ENCODE measurements at places on chromosomes 1 and 21.
A peak's percentile ranks its signal among the peaks of the same experiment; 100 is the strongest.

GRCh38 chr1:44436401-44437106 is 31.5 kb downstream of the RNF220 start:
- DNase-seq = no peak

- no peak for DNase-seq
Measured at GRCh38 chr21:38858026-38858811, 52.5 kb downstream of the ETS2 start.

DNA sequence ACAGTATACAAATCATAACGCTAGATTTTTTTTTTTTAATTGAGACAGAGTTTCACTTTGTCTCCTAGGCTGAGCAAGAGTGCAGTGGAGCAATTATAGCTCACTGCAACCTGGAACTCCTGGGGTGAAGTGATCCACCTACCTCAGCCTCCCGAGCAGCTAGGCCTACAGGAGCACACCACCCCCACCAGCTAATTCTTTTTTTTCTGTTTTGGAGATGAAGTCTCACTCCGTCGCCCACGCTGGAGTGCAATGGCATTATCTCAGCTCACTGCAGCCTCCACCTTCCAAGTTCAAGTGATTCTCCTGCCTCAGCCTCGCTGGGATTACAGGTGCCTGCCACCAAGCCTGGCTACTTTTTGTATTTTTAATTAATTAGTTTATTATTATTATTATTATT is 21.3 kb downstream of the NPR1 start:
- no peak for DNase-seq

DNA sequence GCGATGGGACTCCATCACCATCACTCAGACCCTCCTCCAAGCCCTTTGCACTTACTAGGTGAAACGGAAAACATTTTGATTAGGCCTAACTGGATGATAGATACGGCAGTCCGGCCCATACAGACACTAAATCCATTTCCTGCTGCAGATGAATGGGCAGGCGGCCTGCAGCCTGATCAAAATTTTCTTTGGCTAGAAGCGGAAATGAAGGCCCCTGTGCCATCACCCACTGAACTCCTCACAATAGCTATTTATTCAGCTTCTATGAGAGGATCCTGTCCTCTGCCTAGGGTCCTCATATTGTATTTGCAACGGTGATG is 200.5 kb downstream of the OMA1 start:
- no peak for DNase-seq

DNA sequence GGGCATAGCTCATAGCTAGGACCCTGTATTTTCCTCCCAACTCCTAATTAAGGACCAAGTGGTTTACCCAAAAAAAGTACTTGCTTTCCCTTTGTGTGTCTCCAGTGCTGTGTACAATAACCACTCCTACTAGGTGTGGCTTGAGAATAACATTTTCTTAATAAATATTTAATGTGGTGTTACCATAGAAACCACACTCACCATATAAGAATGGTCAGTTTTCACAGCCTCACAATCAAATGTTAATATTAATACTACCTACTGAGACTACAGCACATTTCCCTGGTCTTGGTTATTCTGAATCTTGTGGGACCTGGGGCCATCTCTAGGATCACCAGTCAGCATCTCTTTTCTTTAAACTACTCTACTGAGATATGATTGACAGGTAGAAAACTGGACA is 83.5 kb upstream of the BCAR3 start:
- DNase-seq = no peak

GRCh38 chr21:42048870-42049577 is 22.1 kb upstream of the UMODL1 start:
- no peak for DNase-seq

GRCh38 chr1:224922404-224923164 is 6.9 kb upstream of the DNAH14 start:
- DNase-seq = peak; percentile 15

GRCh38 chr1:163196449-163196787 is 6.3 kb downstream of the RGS5 start:
- no peak for DNase-seq

GRCh38 chr1:211632808-211633523 is 42.5 kb downstream of the NEK2 start:
- peak; percentile 50 for DNase-seq

GRCh38 chr1:42392967-42393848 is 12.6 kb downstream of the RIMKLA start:
- no peak for DNase-seq

GRCh38 chr21:16241016-16241415 is 511.2 kb downstream of the USP25 start:
- DNase-seq = no peak

GRCh38 chr21:15212206-15212605 is 147.4 kb upstream of the NRIP1 start:
- no peak for DNase-seq

DNA sequence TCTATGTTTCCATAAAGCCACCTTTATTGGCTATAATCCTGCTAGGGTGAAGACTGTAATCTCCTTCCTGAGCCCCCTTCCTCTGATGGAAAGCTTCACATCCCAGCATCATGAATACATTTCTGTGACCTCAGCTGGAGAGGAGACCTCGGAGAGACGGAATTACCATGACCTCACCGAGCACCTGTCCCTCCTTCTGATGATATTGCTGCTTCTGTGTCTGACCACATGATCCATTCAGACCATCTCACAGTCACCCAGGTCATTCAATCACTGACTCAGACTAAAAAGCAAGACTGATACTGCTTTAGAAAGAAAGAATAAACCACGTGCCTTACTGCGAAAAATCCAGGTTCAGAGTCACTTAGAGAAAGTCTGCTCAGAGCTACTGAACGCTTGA is 8.8 kb downstream of the KCND3 start:
- no peak for DNase-seq

GRCh38 chr21:17668479-17669140 is 55.9 kb upstream of the BTG3 start:
- no peak for DNase-seq

- DNase-seq = no peak
Measured at GRCh38 chr1:3020263-3020909, 881 bp upstream of the ACTRT2 start.

GRCh38 chr1:156489166-156489934 is 11.2 kb downstream of the MEF2D start:
- DNase-seq = no peak

GRCh38 chr1:96416111-96416595 is 305.4 kb upstream of the PTBP2 start:
- DNase-seq = peak; percentile 99

DNA sequence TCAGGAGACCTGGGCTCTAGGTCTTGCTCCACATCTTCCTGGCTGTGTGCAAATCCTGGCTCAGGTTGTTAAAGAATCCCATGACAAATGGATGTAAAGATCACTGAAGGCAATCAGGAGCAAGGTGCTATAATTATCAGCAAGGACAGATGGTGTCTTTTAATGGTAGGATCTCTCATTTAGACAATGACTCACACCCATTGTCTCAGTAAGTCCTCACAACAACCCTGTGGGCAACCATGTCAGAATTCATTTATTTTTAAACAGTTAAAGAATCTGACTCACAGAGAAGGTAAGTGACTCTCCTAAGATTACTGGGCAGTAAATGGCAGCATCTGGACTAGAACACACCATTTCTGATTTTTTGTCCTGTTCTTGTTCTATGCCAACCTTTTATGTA is 32.8 kb downstream of the RNASEL start:
- no peak for DNase-seq

GRCh38 chr1:113456967-113457366 is 66.7 kb downstream of the MAGI3 start:
- peak; percentile 87 for DNase-seq

DNA sequence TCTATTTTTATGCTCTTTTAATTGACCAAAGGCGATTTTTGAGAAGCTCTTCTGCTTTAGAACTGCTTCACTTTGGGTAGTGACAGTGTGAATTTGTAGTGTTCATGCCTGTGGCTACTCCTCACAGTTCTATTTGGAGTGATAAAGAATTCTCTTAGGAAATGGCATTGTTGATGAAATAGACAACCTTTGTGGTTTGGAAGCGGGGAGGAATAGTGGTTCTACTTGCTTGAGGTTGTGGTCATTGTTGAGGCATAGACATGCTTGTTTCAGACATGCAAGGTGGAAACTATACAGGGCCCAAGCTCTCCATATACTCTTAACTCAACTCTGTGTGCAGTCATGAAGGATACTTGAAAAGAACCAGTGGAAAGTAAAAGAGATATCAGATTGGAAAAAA is 481.1 kb upstream of the NEGR1 start:
- DNase-seq = no peak

GRCh38 chr1:24501371-24502064 is 1.1 kb upstream of the RCAN3 start:
- no peak for DNase-seq

GRCh38 chr1:113659035-113659434 is 100.3 kb downstream of the PHTF1 start:
- DNase-seq = no peak

- no peak for DNase-seq
Measured at GRCh38 chr1:202923533-202923932, 3.5 kb downstream of the KLHL12 start.

- no peak for DNase-seq
Measured at GRCh38 chr1:39268906-39269305, 64.4 kb downstream of the MACF1 start.

DNA sequence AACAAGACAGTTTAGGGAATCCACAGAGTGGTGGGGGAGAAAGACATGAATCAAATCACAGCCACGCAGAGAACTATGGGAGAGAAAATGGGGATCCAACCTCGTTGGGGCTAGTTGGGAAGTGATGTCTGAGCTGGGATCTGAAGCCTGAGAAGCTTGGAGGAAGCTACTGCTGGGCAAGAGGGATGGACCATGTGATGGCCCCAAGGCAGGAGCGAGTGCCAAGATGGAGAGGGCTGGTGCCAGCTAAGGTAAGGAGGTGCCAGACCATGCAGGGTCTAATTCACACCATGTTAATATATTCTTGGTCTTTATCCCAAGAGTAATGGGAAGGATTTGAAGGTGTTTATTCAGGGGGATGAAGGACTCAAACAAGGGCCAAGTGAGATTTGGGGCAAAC is 18.2 kb upstream of the TCEA3 start:
- no peak for DNase-seq

GRCh38 chr1:58926152-58926551 is 142.3 kb upstream of the JUN start:
- no peak for DNase-seq

GRCh38 chr1:22366346-22366745 is 85.3 kb upstream of the ZBTB40 start:
- DNase-seq = no peak

GRCh38 chr1:14915356-14916054 is 238.0 kb upstream of the TMEM51 start:
- DNase-seq = peak; percentile 5

GRCh38 chr1:214377485-214377884 is 96.5 kb downstream of the SMYD2 start:
- no peak for DNase-seq

DNA sequence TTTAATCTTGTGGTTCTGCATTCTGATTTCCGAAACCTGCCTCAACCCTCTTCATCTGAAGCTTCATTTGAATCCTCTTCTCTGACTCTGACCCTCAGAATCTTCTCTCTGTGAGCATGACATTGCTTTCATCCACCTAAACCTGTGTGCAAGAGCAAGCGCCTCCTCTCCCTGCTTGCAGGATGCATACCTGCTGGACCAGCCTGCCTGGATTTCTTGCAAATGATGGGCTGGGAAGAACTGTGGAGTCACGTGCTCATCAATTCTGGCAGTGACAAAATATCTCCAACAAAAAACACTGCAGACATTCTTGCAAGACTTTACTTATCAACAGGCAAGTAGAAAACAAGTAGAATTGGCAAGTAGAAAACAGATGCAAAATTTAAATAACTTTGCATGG is 20.8 kb upstream of the SLC35F3 start:
- DNase-seq = no peak

GRCh38 chr1:84789014-84789413 is 98.8 kb upstream of the SSX2IP start:
- DNase-seq = no peak

GRCh38 chr1:22436948-22437347 is 14.7 kb upstream of the ZBTB40 start:
- no peak for DNase-seq
